SIG-M5 (cell line): ENCODE measurements at places on chromosomes 6 and 20.

DNA sequence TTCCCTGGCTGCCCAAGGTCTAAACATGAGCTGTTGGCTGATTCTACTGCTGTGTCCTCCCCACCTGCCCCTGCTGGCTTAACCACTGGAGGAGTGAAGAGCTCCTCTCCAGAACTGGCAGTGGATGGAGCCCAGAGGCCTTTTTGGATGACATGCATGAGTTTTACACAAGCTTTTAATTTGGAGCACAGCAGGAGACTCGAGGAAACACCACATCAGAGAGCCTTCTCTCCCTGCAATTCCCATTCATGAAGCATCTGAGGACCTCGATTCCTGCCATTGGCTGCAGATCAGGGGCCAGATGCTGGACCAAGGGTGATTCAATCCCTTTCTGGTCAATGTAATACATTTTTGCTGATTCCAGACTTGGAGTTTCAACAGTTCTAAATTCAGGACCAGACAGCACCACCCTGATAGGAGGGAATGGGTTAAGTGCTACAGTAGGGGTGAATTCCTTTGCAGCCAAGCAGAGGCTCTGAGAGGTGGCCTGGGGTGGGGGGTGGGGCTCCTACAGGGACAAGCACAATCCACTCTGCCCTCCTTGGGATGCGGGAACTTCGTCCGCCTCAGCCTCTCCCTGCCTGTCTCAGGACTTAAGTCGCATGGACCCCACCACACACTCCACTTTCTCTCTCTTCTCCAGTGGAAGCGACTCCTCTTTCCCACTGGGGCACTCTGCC, 599 bp upstream of the PSORS1C1 start:
- no peak for DNase-seq

- no peak for DNase-seq
These were observed 52.0 kb downstream of the FRK start for GRCh38 chr6:116008470-116009243.

GRCh38 chr6:116267836-116268588, 11.7 kb downstream of the TSPYL1 start:
- no peak for DNase-seq

DNA sequence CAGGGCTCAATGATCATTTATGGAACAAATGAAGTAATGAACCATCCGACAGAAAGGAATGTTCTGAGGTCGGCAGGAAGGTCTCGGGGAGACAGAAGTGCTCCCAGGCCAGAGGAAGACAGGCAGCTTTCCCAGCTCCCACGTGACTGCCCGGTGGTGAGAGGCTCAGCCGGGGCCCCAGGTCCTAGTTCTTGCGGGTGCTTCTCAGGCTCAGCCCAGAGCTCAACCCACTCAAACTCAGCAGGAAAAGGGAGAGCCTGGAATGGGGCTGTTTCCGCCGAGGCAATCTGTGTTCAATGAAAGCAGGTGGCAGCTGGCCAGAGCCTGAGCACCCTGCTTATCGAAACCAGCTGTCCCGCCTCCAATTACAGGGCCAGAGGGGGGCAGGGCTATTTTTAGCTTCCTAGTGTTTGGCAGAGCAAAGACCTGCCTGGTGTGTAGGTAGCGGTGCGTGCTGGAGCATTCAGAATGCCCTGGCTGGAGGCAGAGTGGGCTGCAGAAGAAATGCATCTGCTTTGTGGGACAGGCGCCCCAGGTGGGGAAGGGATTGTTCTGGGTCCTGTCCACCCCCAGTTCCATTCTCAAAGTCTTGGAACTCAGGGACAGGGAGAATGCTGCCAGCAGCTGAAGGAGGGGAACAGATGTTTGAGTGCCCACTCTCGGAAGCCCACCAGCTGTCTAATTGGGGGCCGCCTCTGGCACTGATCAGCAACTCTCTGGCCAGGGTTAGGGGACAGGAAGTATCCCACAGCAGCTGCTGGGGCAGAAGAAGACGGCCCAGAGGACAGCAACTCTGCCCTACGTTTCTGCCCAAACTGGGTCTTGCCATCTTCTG, 145.1 kb downstream of the PREX1 start:
- no peak for DNase-seq
